ENCODE measurements at places on chromosomes 13 and 19. TPM values are rescaled to one million over a fixed set of nuclear protein-coding genes. Genes with fewer than 3 reads are reported as not detected.

The MBD3L3 gene
- not detected for total RNA-seq

The NUP58 gene
- total RNA-seq: 69.6 TPM

The TJP3 gene
- 13.4 TPM for total RNA-seq

The CEACAM4 gene
- 0.92 TPM for total RNA-seq

The MUC16 gene
- not detected for total RNA-seq

The APOC4 gene
- not detected for total RNA-seq

The ZNF544 gene
- total RNA-seq: 15.0 TPM

The FFAR3 gene
- 0.70 TPM for total RNA-seq

The ADM5 gene
- 2.8 TPM for total RNA-seq

The ZNF284 gene
- total RNA-seq: 1.9 TPM

The LSM7 gene
- total RNA-seq: 72.2 TPM

The TEX29 gene
- total RNA-seq: not detected

The WDR88 gene
- not detected for total RNA-seq

The ZBTB32 gene
- 3.4 TPM for total RNA-seq

The HSPB6 gene
- total RNA-seq: not detected

The DLL3 gene
- not detected for total RNA-seq

The SPACA7 gene
- total RNA-seq: not detected

Measured in T-helper 17 cell (primary cell).